H1 (cell line): ENCODE measurements at places on chromosomes 12 and 14. TPM values are rescaled to one million over a fixed set of nuclear protein-coding genes. Genes with fewer than 3 reads are reported as not detected.

DNA sequence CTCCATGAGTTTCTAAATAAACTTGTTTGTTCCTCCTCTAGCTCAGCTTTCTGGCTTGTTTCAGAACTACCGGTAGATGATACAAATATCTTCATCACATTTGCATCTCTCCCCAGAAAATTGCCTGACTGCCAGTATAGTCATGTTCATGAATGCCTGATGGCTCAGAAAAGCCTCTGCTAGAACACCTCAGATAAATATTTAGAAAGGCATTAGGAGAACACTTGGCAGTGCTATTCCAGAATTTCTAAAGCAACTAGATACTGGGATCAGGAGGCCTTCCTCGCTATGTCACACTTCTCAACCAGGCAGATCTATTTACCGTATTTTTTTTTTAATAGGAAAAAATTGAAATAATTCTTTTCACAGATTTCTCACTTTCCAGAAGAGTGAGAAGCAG, 32.3 kb upstream of the KRAS start:
- no peak for DNase-seq

DNA sequence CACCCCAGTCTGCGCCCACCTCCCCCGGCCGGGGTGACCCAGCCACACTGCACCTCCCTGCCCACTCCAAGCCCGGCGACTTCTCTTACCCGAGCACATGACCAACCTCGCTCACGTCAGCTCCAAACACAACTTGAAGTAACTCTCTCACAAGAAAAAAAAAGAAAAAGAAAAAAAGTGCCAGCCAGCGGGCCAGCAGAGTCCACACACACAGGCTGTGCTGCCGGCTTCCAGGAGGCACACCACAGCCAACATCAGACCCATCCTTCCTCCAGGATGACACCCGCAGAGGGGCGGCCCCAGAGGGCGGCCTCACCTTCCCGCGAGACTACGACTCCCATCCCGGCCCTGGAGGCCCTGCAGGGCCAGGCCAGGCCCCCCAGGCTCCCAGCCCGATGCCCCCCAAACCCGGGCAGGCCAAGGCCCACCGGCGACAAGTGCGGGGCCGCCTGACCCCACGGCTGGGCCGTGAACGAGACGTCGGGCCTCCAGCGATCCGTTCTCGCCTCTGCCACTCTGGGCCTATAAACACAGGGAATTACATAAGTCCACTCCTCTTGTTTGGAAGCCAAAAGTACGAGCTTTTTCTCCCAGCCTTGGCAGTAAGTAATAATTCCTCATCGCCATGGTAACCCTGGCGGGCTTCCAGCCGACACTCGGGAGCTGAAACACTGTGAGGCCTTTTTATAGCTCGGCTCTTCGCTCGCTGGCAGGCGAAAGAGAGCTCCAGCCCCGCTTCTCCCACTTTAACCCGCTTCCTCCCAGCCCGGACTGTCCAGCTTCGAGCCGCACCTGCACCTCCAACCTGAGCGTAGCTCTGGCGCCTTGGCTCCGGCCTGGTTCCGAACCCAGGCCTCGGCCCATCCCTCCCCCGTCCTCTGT, 49.1 kb downstream of the NCOR2 start:
- DNase-seq, result no peak

- no peak for DNase-seq
These were observed 86.0 kb downstream of the SLCO1A2 start for GRCh38 chr12:21248679-21249078.

DNA sequence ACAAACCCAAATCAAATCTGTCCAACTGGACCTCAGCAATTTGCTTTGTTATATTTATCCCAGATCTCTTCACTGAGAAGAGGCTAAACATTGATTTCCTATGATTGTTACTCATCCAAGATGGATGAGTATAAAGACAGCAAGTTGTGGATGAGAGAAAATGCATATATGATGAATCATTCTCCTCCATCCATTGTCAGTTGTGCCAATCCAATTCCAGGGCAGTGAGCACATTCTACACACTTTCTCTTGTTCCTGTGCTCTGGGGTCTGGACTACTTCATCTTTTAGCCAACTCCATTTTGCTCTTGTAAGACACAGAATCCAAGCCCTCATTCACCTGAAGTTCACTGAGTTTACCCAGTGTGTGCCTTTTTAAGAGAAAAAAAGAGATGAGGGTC, 105.7 kb downstream of the GCH1 start:
- DNase-seq, result no peak

GRCh38 chr12:41510470-41510869, 322.4 kb downstream of the PDZRN4 start:
- no peak for DNase-seq

Gene AICDA
- not detected in 2 replicates for total RNA-seq

Gene DNAH10
- total RNA-seq, result 0.24 and 0.27 TPM in 2 replicates

GRCh38 chr12:5548152-5548943, 116.4 kb downstream of the NTF3 start:
- no peak for DNase-seq

GRCh38 chr12:72406111-72406510, 133.9 kb downstream of the TRHDE start:
- no peak for DNase-seq

Gene TAS2R50
- total RNA-seq, result 0.33 and 0.50 TPM in 2 replicates

Gene CD69
- not detected in 2 replicates for total RNA-seq

- no peak for DNase-seq
These were observed 286.9 kb upstream of the PRKD1 start for GRCh38 chr14:30214461-30215090.

GRCh38 chr12:88552610-88553079, 27.6 kb downstream of the KITLG start:
- DNase-seq, result no peak

Gene CCDC197
- total RNA-seq, result not detected in 2 replicates

Gene TMTC2
- total RNA-seq, result 3.9 and 4.2 TPM in 2 replicates
